ENCODE measurements at places on chromosomes 12 and 14. TPM values are rescaled to one million over a fixed set of nuclear protein-coding genes. Genes with fewer than 3 reads are reported as not detected.

Gene FGF6
- total RNA-seq: not detected

Gene ENDOU
- not detected for total RNA-seq

Gene SLCO1B1
- 0.63 TPM for total RNA-seq

Gene EGLN3
- 5.3 TPM for total RNA-seq

Gene AP4S1
- 9.8 TPM for total RNA-seq

Gene ARHGEF25
- 4.8 TPM for total RNA-seq

Gene TMEM253
- total RNA-seq: 1.0 TPM

Gene SIX1
- 7.5 TPM for total RNA-seq

Gene RASAL1
- 0.46 TPM for total RNA-seq

Gene SLC38A2
- 139 TPM for total RNA-seq

Gene SERPINA10
- total RNA-seq: 0.05 TPM

Gene OR6C76
- not detected for total RNA-seq

Gene PAX9
- 2.5 TPM for total RNA-seq
